ENCODE measurements at places on chromosomes 7 and 10. TPM values are rescaled to one million over a fixed set of nuclear protein-coding genes. Genes with fewer than 3 reads are reported as not detected.

DNA sequence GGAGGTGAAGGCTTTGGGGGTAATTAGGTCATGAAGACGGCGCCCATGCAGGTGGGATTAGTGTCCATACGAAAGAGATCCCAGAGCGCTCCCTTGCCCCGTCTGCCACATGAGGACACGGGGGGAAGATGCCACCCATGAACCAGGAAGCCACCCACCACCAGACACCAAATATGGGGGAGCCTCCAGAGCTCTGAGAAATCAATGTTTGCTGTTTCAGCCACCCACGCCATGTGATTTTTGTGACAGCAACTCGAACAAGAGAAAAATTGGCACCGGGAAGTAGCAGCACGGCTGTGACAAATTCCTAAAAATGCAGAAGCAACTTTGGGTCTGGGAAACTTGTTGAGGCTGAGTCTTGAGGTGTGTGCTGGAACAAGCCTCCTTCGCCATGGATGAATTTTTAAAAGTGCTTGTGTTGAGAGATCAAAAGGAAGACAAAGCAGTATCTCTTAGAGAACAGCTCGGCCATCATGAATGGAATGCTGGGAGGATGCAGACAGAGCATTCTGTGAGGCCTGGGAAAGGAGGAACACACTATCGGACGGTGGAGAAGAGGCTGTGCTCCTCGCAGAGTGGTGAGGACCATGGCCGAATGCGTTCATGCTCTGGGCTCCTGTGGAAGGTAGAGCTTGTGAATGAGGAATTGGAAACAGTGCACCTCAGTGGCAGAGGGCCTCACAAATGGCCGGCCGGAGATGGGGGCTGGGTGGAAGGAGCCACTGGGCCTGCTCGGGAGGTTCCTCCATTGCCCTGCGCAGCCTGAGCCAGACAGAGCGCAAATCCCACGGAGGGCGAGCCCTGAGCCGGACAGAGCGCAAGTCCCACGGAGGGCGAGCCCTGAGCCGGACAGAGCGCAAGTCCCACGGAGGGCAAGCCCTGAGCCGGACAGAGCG, 277.5 kb downstream of the PTPRN2 start:
- no peak for DNase-seq
- H3K27me3 ChIP-seq: peaks cover 29% of the 10 kb centered on the region
- H3K27ac ChIP-seq: no peak overlapping the region
- H3K36me3 ChIP-seq: peaks cover 28% of the 10 kb centered on the region

UROS gene
- 61.5 TPM for total RNA-seq

DNA sequence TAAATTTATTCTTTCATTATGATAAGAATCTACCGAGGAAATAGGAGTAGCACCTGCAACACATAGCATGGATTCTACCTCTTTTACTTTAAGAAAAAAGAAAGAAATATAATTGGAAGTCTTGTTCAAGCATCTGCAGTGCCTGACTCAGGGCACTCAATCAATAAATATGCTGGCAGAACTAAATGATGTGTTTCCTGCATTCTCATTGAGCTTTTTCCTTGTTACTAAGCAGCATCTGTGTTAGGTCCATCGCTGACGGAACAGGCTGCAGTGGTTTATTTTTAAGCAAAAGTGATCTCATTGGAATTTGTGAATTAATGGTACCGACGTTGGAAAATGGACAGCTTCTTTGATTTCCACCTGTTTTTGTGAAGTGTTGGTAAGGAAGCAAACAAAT, 417.5 kb downstream of the DPP6 start:
- no peak for DNase-seq
- H3K4me1 ChIP-seq: peaks cover 5% of the 10 kb centered on the region
- no peaks in the 10 kb centered on the region for H3K36me3 ChIP-seq

GRCh38 chr10:102511583-102512274, 8.0 kb downstream of the SUFU start:
- H3K27ac ChIP-seq: no peak overlapping the region
- DNase-seq: no peak
- peak overlapping the region; percentile 40 for H3K4me3 ChIP-seq
- no peaks in the 10 kb centered on the region for H3K4me1 ChIP-seq
- peaks cover 22% of the 10 kb centered on the region for H3K36me3 ChIP-seq

GJC3 gene
- total RNA-seq: 1.8 TPM

- H3K27ac ChIP-seq: no peak overlapping the region
- DNase-seq: no peak
- peaks cover 7% of the 10 kb centered on the region for H3K4me1 ChIP-seq
- H3K4me3 ChIP-seq: no peak overlapping the region
- H3K27me3 ChIP-seq: no peaks in the 10 kb centered on the region
Measured at GRCh38 chr7:138116141-138116540, 39.9 kb downstream of the AKR1D1 start.

ZFAND2A gene
- total RNA-seq: 36.0 TPM

- H3K36me3 ChIP-seq: peaks cover 6% of the 10 kb centered on the region
- H3K4me3 ChIP-seq: no peak overlapping the region
- peaks cover 6% of the 10 kb centered on the region for H3K4me1 ChIP-seq
- no peak overlapping the region for H3K27ac ChIP-seq
Measured at GRCh38 chr7:1109581-1110310, 21.8 kb downstream of the GPER1 start.

ZNF117 gene
- total RNA-seq: 42.0 TPM

DNA sequence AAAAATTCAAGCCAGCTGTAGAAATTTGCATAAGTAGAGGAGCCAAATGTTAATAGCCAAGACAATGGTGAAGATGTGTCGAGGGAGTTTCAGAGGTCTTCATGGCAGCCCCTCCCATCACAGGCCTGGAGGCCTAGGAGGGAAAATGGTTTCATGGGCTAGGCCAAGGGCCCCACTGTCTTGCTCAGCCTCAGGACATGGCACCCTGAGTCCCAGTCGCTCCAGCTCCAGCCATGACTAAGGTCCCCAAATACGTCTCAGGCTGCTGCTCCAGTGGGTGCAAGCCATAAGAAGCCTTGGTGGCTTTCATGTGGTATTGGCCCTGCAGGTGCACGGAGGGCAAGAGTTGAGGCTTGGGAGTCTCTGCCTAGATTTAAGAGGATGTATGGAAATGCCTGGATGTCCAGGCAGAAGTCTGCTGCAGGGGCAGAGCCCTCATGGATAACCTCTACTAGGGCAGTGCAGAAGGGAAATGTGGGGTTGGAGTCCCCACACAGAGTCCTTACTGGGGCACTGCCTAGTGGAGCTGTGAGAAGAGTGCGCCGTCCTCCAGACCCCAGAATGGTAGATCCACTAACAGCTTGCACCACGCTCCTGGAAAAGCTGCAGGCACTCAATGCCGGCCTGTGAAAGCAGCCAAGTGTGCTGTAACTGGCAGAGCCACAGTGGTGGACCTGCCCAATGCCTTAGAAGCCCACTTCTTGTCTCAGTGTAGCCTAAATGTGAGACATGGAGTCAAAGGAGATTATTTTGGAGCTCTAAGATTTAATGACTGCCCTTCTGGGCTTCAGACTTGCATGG, 19.2 kb downstream of the TBATA start:
- H3K27ac ChIP-seq: no peak overlapping the region
- no peak overlapping the region for H3K4me3 ChIP-seq
- H3K36me3 ChIP-seq: peaks cover 7% of the 10 kb centered on the region
- H3K4me1 ChIP-seq: peaks cover 15% of the 10 kb centered on the region
- peaks cover 6% of the 10 kb centered on the region for H3K27me3 ChIP-seq
- no peak for DNase-seq

DNA sequence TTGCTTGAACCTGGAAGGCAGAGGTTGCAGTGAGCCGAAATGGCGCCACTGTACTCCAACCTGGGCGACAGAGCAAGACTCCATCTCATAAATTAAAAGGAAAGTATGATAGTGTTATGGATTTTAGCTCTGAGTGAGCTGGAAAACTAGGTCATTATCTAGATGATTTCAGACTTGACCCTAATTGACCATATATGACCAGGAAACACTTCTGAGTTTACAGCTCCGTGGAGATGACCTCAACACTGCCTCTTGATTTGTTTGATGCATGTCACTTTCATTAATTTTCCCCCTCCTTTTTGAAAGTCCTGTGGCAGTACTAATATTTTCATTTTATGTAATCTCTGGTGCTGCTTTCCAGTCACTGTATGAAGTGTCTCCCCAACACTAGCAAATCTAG, 7.8 kb upstream of the SEC61A2 start:
- no peak overlapping the region for H3K27ac ChIP-seq
- H3K4me1 ChIP-seq: no peaks in the 10 kb centered on the region
- no peak for DNase-seq
- H3K4me3 ChIP-seq: no peak overlapping the region
- peaks cover 24% of the 10 kb centered on the region for H3K36me3 ChIP-seq

DNA sequence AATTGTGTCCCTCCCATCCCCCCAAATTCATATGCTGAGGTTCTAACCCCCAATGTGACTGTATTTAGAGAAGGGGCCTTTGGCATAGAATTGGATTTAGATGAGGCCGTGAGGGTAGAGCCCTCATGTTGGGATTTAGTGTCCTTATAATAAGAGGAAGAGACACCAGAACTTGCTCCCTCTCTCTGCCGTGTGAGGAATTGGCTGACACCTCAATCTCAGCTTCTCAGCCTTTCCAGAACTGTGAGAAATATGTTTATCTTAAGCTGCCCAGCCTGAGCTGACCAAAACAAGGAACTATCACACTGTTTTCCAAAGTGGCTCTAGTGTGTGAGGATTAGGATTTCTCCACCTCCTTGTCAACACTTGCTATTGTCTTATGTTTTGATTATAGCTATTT, 400.0 kb upstream of the FZD8 start:
- no peak for DNase-seq
- H3K4me1 ChIP-seq: no peaks in the 10 kb centered on the region
- H3K36me3 ChIP-seq: no peaks in the 10 kb centered on the region
- H3K4me3 ChIP-seq: no peak overlapping the region

DNA sequence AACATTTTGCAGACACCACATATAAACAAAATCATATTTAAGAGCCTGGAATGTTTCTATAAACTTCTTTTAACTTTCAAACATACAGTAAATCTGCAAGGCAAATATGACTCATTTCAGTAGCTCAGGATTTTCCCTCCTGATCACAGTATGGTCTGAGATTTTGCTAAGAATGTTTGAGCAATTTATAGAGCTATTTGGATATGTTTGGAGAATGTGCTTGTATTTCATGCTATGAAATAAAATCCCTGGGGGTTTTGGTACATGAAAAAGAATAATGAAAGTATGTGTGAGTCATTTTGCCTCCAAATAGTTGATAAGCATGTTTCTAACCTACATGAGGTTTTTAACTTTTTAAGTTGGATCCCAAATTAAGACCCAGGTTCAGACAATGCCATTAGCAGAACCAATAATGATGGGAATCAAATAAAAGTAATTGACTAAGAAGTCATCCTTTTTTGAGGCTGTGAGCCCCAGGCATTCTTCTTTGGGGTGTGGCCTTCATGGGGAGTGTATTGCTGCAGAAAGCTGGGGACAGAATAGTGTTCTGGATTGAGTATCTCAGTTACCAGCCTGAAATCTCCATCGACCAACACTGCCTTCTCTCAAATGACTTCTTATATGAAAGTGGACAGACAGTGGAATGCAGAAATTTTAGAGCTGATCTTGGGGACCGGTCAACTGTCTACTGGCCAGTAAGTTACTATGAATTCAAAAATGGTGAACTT, 66.1 kb upstream of the AGBL3 start:
- H3K4me3 ChIP-seq: no peak overlapping the region
- H3K27me3 ChIP-seq: no peaks in the 10 kb centered on the region
- peaks cover 5% of the 10 kb centered on the region for H3K4me1 ChIP-seq

FIGNL1 gene
- total RNA-seq: 18.4 TPM

TMEM273 gene
- 1.6 TPM for total RNA-seq

GRCh38 chr10:104509981-104510380, 131.1 kb upstream of the SORCS3 start:
- DNase-seq: no peak
- H3K27ac ChIP-seq: no peak overlapping the region
- H3K27me3 ChIP-seq: no peaks in the 10 kb centered on the region

WDR37 gene
- total RNA-seq: 32.6 TPM

DNA sequence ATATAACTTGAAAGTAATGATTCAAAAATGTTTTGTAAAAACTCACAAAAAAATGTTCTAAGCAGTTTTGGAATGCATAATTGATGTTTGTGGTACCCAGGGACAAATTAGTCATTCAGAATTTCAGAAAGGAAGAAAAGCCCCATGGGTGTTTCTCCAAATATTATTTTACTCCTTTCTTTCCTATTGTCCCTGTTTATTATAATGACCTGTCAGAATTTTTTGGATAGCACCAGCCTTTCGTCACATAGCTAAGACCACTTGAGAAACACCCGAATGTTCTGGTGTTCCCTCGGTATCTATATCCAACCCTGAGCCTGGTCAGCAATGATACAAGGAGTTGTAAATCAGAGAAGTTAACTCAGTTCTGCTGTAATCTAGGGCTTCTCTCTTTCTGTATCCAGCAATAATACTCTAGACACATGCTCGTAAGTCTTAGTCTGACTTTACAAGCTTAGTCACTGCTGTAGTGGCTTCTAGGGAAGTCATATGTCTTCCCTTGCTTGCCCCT, 64.8 kb upstream of the MEOX2 start:
- no peaks in the 10 kb centered on the region for H3K36me3 ChIP-seq
- H3K27ac ChIP-seq: no peak overlapping the region

NPTX2 gene
- 0.44 TPM for total RNA-seq

NUDCD3 gene
- total RNA-seq: 97.5 TPM

CLDN4 gene
- 1.6 TPM for total RNA-seq

- H3K27ac ChIP-seq: no peak overlapping the region
- peaks cover 2% of the 10 kb centered on the region for H3K27me3 ChIP-seq
- no peak for DNase-seq
- H3K36me3 ChIP-seq: no peaks in the 10 kb centered on the region
Measured at GRCh38 chr10:398954-399353, 263.7 kb downstream of the ZMYND11 start.

- peaks cover 6% of the 10 kb centered on the region for H3K27me3 ChIP-seq
- no peak overlapping the region for H3K4me3 ChIP-seq
- no peak for DNase-seq
- H3K27ac ChIP-seq: no peak overlapping the region
Measured at GRCh38 chr10:47067949-47068940, 157.0 kb downstream of the PTPN20 start.

ZNF425 gene
- total RNA-seq: 6.2 TPM

GRCh38 chr10:22833781-22834180, 94.1 kb upstream of the ARMC3 start:
- H3K4me1 ChIP-seq: peaks cover 4% of the 10 kb centered on the region
- H3K36me3 ChIP-seq: no peaks in the 10 kb centered on the region
- no peak overlapping the region for H3K4me3 ChIP-seq

CALD1 gene
- total RNA-seq: 230 TPM

GRCh38 chr10:81996927-81997326, 121.9 kb downstream of the NRG3 start:
- peaks cover 4% of the 10 kb centered on the region for H3K4me1 ChIP-seq
- no peak overlapping the region for H3K4me3 ChIP-seq
- no peak for DNase-seq
- H3K36me3 ChIP-seq: no peaks in the 10 kb centered on the region
- no peak overlapping the region for H3K27ac ChIP-seq
- no peaks in the 10 kb centered on the region for H3K27me3 ChIP-seq

MAGI2 gene
- 6.3 TPM for total RNA-seq

DNA sequence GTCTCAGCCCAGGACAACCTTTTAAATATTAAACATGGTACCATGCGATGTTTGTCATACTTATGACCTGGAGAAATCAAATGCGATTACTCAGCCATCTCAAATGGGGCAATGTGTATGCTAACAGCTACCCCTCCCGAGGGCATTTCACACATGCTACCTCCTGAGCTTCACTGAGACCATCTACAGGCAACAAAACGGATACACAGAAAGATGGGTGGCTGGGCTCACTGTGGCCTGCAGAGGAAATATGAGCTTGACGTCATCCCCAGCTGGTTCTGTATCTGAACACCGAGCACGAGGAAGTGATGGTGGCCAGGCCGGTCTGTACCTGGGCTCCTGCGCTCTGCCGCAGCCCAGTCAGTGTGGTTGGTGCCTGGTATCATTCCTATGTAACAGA, 374.3 kb downstream of the RPS24 start:
- no peak for DNase-seq
- peaks cover 4% of the 10 kb centered on the region for H3K4me1 ChIP-seq
- H3K36me3 ChIP-seq: no peaks in the 10 kb centered on the region
- H3K27me3 ChIP-seq: peaks cover 2% of the 10 kb centered on the region
- H3K27ac ChIP-seq: peak overlapping the region; percentile 72
- H3K4me3 ChIP-seq: no peak overlapping the region
